ENCODE measurements at places on chromosomes 11 and 22. TPM values are rescaled to one million over a fixed set of nuclear protein-coding genes. Genes with fewer than 3 reads are reported as not detected.

Gene CPT1A
- total RNA-seq: 66.3 TPM

DNA sequence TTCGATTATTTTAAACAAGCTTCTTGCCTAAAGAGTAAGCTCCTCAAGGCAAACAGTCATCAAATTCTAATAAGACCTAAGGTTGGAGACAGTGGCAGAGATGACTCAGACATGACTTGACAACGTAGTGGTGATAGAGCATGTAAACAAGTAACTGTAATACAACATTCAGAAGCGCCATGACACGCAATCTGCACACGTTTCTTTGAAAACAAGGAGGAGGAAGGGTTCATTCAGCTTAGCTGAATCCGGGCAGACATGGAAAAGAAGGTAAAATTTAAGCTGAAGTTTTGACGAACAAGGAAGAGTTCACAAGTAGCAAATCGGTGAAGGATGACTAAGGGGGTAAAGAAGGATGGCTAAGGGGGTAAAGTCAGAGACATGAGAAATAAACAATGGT lies 152.4 kb upstream of the ZC3H12C start:
- no peak overlapping the region for H3K27ac ChIP-seq
- no peak overlapping the region for H3K4me3 ChIP-seq
- peaks cover 29% of the 10 kb centered on the region for H3K27me3 ChIP-seq
- no peak for DNase-seq
- H3K4me1 ChIP-seq: peaks cover under 1% of the 10 kb centered on the region

- peak overlapping the region; percentile 40 for H3K4me3 ChIP-seq
- H3K36me3 ChIP-seq: peaks cover 11% of the 10 kb centered on the region
- H3K27me3 ChIP-seq: no peaks in the 10 kb centered on the region
- H3K27ac ChIP-seq: peak overlapping the region; percentile 87
These were observed 22.4 kb upstream of the MYH9 start for GRCh38 chr22:36409911-36410756.

DNA sequence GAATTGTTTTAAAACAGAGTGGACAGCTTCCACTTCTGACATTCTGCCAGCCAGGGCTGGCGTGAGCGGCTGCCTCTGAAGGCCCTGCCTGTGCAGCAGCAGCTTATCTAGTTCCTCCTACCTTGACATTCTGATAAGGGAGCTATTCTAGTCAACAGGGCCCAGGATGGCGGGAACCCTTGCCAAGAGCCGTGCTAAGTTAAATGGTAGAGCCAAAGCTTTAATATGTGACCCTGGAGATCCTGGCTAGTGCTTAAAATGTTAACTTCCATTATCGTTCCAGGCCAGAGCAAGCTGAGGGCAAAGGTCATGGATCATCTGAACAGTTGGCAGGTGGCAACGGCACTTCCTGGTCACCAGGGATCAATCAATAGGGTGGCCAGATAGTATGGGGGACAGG lies 3.5 kb downstream of the KCNJ5 start:
- no peak overlapping the region for H3K4me3 ChIP-seq
- H3K4me1 ChIP-seq: peaks cover 16% of the 10 kb centered on the region
- H3K36me3 ChIP-seq: no peaks in the 10 kb centered on the region
- H3K27me3 ChIP-seq: peaks cover 57% of the 10 kb centered on the region
- no peak for DNase-seq
- no peak overlapping the region for H3K27ac ChIP-seq

Measured in activated CD4-positive, alpha-beta T cell treated with anti-CD3 and anti-CD28 coated beads, Interleukin-2, amount 10 ng/mL, durations not matched to agents 7 days and 5 days (primary cell).